ENCODE measurements at places on chromosomes 1 and 21.

DNA sequence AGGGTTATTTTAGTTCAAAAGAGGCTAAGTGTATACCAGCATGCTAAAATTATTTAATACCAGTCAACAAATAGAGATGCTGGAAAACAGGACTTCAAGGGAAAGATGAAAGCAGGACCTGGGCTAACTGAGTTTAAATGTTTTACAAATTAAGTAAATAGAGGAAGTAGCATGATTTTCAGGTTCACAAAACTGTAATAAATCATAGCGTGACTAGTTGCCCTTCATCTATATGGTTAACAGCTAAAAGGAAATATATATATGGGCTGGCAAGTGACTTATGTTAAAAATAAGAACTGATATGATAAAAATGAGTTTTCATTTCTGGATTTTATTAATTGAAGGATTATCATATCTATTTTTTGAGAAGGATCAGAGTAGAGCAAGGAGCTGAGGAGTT lies 25.6 kb downstream of the DPYD start:
- DNase-seq = no peak

DNA sequence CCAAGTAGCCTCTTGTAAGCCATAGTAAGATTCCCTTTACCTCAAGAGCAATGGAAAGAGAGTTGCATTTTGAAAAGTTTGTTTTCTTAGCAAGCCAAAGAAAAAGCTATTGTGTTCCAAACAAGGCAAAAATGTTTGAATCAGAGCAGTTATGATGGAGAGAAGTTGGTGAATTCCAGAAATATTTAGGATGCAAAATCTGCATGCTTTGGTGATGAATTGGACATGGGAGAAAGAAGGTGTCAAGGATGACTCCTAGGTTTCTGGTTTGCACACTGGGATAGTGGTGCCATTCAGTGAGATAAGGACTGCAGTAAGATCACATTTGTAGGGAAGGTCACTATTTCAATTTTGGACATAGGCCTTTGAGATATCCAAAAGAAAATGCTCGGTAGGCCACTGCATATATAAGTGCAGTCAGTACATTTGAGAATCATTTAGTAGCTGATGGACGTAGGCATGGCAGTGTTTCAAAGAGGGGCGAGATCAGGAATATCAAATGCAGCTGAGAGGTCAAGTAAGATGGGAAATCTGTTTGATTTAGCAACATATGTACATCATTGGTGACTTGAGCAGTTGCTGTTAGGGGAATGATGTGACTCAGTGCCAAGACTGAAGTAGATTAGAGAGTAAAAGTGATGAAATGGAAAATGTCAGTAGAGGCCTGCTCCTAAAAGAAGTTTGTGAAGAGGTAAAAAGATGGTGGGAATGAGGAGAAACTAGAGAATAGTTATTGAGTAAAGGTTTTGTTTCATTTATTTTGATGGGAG lies 33.9 kb upstream of the GPR25 start:
- DNase-seq = no peak

GRCh38 chr1:157819896-157820295 lies at the start of gene FCRL1:
TSS of gene FCRL1 (minus strand) at chr1:157820120. CDS start at chr1:157820037, 83 bp downstream.
- DNase-seq = no peak

DNA sequence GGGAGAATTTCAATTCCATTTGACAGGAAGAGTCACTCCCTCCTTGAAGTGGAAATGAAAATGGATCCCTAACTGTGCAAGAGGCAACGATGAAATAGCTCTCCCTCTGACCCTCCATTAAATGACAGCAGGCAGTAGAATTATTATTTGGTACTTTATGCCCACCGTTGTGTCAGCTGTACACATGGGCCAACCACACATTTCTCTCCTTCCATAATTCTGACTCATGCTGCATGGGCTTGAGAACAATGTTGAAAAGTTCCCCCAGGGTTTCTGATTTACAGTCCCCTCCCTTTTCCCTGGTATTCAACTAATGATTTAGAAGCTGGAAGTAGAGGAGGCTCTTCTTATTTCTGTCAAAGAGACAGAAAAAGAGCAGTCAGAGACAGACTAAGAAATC lies 103.5 kb downstream of the RGS7 start:
- no peak for DNase-seq

DNA sequence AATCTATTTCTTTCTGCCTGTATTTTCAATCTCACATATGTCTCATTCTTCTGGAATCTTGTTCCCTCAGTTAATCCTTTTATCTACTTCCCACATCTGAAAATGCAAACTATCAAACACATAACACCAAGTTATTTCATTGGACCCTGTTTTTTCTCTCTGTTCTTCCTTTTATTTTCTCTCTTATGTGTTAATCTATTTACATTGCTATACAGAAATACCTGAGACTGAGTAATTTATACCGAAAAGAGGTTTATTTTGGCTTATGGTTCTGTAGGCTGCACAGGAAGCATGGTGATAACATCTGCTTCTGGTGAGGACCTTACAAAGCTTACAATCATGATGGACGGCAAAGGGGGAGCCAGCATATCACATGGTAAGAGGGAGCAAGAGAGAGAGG lies 247.6 kb downstream of the TGFB2 start:
- DNase-seq = no peak

DNA sequence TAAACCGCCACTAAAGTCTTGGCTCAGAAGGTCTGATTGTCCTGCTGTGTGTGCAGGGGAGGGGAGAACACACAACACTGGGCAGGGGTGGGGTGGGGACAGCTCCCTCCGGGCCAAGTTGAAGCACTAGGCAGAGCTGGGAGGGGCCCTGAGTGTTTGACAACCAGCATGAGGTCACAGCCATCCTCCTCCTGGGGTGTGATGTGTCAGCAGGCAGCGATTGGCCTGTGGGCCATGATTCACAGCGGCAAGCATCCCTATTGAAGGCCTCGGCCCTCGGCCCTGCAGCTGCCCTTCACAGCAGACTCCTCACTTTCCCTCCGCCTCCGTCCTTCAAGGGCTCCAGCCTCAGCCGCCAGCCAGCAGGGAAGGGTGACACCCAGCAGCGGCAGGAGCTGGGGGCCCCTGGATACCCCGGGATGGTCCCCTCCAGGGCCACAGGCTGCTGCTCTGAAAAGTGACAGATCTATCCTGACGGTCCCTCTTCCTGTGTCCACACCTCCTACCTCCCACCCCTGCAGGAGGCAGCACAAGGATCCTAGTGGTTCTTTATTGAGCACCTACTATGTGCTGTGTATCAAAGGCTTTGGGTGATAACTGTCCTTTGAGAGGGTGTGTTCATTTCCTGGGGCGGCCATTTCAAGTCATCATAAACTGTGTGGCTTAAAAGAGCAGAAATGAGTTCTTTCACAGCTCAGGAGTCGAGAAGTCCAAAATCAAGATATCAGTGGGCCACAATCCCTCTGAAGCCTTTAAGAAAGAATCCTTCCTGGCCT lies 66.0 kb upstream of the SLC25A33 start:
- DNase-seq = no peak

Measured in activated CD8-positive, alpha-beta memory T cell treated with anti-CD3 and anti-CD28 coated beads for 24 hours (primary cell).